ENCODE measurements at places on chromosomes 7 and 10.

GRCh38 chr7:95059842-95060313 lies 152.5 kb downstream of the PPP1R9A start:
- no peak for DNase-seq

GRCh38 chr7:87151729-87152111 lies 533 bp upstream of the DMTF1 start:
- DNase-seq, result no peak

GRCh38 chr7:32670110-32671025 lies 175.1 kb downstream of the AVL9 start:
- no peak for DNase-seq

- no peak for DNase-seq
Observed at GRCh38 chr10:119428789-119429188, 113.7 kb downstream of the RGS10 start.

- no peak for DNase-seq
Observed at GRCh38 chr7:81482600-81483186, 287.2 kb downstream of the HGF start.

DNA sequence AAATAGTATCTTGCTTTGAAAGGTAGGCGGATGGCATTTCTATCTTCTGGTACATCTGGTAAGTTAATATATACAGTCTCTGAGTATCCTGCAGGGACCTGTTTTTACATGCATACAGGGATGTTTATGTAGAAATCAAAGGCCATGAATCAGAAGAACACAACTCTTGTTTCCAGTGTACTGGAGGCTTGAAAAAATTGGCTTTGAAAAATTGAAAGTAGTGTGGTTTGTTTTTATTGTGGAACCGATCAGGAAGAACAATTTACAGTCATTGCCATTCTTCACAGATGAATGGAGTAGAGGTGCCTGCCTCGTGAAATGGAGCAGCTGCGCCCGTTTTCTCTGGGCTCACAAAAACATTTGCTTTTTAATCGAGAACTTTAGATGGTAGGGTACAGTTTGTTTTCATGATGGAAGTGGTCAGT lies 54.0 kb upstream of the RPA3 start:
- DNase-seq, result no peak

DNA sequence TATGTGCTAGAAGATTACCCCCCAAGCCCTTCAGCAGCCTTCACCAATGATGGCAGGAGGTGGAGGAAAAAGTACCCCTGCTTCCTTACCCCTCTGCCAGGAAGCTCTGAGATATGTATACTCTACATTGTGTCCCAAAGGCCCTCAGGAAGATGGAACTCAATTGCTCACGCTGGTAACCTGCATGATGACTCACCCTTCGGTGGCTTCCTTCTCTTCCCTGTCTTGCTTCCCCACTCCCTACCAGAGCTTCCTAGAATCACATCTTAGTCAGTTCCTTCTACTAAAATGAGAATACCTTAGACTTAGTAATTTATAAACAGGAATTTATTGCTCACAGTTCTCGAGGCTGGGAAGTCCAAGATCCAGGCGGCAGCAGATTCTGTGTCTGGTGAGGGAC lies 405.6 kb downstream of the TYW1 start:
- no peak for DNase-seq

DNA sequence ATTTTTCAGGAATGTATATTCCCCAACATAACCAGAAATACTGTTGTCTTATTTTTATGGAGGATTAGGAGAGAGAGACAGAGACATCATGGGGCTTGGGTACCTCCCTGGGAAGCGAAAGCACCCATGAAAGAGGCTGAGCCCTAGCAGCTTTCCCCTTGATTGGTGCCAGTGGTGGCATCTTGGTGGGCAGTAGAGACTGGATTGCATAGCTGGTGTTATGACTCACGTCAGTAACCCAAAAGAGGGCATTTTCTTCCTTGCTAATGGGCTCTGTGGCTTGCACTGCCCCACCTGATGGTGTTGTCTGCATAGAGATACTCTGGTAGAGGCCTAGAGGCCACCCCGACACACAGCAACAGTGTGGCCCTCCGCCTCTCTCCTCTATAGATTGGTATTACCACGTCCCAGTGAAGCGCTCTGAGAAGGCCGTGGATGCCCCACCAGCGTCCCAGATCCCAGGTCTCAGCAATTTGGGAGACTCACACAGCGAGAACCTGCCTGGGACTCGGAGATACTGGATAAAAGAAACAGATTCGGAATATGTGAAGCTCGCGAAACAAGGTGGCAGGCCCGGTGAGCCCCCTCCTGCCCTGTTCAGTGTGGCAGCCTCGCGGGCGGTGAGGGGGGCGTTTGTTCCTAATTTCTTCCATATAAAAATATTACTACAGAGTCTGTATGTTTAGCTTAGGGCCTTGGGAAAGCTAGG lies 5.8 kb downstream of the C7orf57 start:
- DNase-seq, result no peak
